ENCODE measurements at places on chromosomes 2 and 18. TPM values are rescaled to one million over a fixed set of nuclear protein-coding genes. Genes with fewer than 3 reads are reported as not detected.

The EVA1A gene
- total RNA-seq, result not detected

The SAG gene
- total RNA-seq, result 0.09 TPM

The UGT1A4 gene
- total RNA-seq, result not detected

The TMEFF2 gene
- not detected for total RNA-seq

The NGEF gene
- not detected for total RNA-seq

The APLF gene
- total RNA-seq, result 3.0 TPM
